Breast epithelium (tissue), 4 donors: ENCODE measurements at places on chromosomes 12 and 14.

- DNase-seq: no peak
Measured at GRCh38 chr12:41190338-41190737, 2.2 kb downstream of the PDZRN4 start.

GRCh38 chr14:20836668-20837338 lies 34.2 kb upstream of the RNASE1 start:
- DNase-seq: no peak

DNA sequence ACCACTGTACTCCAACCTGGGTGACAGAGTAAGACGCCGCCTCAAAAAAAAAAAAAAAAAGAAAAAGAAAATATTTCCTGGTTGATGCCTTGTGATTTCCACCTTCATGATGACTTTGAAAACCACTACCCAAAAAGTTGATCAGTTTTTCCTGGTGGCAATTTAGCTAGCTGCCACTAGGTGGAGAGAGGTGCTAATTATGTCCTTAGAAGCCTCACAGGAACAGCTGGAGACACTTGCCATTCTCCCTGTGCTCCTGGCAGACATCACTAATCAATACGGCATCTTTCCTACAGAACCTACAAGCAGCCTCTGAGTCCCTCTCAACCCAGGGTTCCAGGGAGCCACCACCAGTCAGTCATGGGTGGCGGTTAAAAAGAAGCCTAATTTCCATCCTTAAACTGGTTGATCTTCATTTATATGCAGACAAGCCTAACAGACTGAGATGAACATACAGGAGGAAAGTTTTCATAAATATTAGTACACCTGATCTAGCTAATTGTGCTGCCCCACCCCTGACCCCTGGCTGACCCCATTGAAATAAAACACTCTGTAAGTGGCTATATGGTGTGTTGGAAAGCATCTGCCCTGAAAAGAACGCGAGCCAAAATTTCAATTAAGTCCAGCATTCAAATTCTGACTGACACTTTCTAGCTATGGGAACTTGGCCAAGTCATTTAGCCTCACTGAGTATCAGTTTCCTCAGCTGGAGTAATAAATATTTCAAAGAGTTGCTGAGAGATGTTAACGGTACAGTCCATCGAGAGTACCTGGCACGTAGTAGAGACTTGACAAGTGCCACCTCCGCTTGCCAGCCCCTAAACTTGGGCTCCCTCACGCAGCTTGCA lies 6.2 kb upstream of the OAS1 start:
- DNase-seq: no peak

DNA sequence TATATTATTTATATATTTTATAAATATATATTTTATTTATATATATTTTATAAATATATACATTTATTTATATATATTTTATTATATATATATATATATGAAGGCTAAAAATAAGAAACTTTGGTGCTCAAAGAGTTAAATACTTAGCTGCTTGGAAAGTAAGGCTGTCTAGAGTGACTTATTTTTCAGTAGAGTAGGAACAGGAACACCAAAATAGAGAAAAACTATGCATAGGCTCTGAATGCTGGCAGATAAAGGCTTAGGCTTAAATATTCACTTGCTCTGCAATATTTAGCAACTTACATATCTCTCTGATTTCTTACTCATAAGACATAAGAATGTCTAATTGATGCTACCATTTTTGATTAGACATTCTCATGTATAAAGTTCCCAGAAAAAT lies 991.2 kb downstream of the VRK1 start:
- DNase-seq: no peak

DNA sequence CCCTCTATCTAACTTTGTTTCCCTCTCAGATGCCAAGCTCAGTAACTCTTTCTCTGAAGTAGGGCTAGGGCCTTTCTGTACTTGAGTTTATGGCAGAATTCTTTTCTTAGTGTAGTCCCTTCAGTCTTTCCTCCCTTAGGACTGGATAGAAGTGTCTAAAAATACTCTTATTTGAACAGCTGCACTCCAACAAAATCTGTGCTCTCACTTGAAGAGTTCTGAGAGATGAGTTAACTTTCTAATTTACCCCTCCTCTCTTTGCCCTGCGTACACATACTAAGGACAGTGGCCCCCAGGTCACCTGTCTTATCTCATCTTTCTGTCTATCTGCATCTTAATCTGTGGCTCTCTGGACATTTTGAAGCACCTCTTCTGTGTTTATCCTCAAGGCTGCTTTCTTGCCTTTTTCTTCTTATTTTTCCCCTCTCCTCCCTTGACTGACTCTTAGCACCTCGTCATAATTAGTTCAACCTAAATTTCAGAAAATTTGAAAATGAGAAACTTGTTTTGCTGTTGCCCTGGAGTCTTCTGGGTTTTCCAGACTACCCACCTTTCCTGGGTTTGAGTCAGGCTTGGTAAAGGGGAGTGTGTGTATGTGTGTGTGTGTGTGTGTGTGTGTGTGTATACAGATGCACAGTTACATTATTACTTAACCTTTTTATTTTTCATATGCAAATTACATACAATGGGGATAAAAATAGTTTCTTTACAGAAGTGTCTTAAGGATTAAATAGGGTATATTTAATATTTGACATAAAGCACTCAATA lies 23.9 kb downstream of the NCKAP1L start:
- DNase-seq: no peak

GRCh38 chr12:53651737-53652136 lies 24.1 kb downstream of the ATP5MC2 start:
- DNase-seq: no peak

GRCh38 chr12:106841510-106842302 lies 67.2 kb downstream of the RIC8B start:
- DNase-seq: no peak

DNA sequence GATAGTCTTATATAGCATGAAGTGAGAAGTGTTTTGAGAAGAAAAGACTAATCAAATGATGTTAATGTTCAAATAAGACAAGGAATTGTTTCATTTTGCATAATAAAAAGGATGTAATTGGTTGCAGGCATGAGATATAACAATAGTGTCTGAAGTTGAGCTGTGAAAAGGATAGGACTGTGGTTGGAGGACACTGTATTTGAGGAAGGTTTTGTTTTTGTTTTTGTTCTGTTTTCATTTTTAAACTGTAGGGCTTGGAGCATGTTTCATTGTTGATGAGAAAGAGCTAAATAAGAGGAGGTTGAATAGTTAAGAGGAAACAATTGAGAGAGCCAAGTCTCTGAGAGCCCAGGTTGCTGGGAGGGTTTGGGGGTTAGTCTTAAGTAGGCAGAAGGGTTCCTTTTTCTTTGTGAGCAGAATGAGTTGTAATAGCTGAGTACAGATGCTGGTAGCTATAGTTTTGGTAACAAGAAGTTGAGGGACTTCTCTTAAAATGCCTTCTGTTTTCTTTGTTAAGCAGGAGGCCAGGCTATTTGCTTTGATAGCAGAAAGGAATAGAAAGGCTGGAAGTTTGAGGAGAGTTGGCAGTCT lies 58.4 kb downstream of the CCDC91 start:
- DNase-seq: no peak

DNA sequence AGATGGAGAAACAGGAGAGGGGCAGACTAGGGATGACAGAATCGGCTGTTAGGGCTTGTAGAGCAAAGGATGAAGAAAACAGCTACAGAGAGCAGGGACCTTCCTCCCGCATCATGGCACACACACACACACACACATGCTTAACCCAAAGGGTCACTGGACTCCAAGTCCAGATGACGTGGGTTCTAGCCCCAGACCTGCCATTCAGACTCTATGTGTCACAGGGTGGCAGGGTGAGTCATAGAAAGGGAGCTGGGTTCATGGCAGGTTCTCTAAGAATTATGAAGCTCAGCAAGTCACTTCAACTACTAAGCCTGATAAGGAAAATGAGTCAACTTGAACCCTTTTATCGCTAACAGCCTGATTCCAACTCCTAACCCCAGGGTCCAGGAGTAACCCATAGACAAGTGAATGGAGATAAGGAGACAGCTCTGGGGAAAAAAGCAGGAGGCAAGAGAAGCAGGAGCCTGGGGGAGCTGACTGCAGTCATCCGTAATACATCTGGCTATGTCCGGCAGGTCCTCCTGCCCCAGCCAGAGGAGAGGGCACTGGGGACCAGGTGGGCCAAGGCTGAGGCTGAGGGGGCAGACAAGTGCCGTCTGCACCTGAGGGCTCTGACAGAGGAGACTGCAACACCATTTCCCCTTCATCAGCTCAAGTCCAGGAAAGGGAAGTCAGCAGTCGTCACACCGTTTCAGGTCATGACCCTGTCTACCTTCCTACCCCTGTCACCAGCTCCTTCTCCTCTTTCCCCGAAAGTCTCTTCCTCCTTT lies 3.6 kb upstream of the TNFRSF1A start:
- no peak for DNase-seq

GRCh38 chr12:104687823-104688573 lies 231.2 kb downstream of the CHST11 start:
- no peak for DNase-seq

DNA sequence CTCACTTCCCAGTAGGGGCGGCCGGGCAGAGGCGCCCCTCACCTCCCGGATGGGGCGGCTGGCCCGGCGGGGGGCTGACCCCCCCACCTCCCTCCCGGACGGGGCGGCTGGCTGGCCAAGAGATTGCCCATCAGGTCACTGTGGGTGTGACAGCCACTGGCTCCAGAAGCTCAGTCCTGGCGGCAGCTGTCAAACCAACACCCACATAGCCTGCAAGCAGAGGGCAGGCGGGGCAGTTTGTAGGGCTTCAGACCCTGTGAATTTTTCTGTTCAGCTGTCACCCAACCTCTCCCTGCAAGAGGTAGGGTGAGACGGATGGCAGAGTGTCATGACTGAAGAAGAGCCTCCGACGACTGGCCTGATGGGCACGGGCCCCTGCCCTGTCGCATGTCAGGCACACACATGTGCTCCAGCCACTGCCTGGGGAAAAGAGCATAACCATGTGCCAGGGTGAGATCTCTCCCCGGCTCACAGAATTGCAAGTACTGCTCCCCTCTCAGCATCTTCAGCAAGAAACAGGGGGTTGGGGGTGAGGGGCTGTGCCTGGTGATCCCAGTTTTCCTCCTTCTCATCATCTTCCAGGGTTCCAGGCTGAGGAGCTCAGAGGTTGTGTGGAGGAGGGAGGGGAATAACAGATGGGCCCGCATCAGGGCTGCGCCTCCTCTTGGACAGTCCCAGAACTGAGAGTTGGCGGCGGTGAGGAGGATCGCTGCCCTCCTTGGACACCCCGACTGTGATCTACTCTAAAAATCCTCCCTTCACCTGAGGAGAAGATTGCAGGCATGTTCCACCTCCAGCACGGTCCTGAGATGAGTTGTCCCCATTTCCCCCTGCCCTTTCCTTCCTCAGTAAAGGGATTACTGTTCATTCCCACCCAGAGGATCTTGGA lies 11.2 kb upstream of the PRPH start:
- no peak for DNase-seq

DNA sequence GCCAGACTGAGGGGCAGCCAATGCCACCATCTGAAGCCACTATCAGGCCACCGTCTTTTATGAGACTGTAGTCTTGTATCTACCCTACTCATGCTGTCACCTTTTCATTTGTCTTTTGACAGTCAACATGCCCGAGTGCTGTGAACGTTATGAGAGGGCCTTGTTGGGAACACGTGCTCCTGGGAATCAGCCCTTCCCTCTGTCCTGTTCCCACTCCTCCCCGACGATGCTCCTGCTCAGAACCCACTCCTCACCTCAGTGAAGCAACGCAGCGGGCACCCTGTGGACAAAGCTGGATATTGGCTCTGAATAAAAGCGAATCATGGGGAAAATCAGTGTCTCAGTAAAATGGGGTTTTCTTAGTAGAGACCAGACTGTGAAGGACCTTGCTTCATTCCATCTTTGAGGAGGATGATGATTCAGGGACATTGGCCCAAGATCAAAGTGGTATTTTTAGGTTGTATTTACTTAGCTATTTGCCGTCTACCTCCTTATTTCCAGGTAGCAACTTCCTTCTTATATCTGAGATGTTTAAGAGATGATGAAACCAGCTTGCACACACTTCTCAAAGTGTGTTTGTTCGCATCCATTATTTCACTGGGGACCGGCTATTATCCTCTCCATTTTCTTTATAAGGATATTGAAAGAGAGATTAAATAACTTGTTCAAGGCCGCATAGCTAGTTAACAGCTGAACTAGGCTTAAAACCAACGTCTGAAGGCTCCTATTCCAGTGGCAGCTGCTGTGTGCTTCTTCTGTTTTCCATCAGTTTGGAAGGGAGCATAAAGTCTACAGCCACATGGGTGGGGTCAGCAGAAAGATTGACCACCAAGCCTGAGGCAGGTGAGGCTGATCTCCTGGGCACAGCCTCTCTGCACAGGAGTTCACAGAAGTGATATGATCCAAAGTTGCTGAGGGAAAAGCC lies 43.9 kb upstream of the CTDSP2 start:
- no peak for DNase-seq

- no peak for DNase-seq
Measured at GRCh38 chr14:81331229-81332021, 68.7 kb downstream of the STON2 start.

GRCh38 chr12:131941987-131942341 lies 7.8 kb upstream of the EP400 start:
- no peak for DNase-seq

GRCh38 chr14:104845834-104846441 lies 19.1 kb upstream of the CEP170B start:
- DNase-seq: peak; percentile 6

- no peak for DNase-seq
Measured at GRCh38 chr12:82817368-82817767, 130.7 kb downstream of the TMTC2 start.

GRCh38 chr14:91339671-91340369 lies 77.8 kb downstream of the CCDC88C start:
- no peak for DNase-seq

DNA sequence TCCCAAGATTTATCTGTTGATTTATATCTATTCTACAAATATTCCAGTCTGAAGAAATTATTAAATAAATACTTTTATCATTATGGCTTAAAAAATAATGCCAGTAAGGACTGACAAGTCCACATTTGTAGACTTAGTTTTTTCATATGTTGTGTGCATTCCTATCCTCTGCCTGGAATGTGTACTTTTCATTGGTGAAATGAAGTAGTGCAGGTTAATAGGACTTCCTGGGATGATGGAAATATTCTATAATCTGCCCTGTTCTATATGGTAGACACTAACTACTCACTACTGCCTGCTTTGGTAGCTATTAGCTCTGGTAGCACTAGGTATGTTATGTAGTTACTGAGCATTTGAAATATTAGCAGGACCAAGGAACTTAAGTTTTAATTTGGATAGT lies 86.7 kb downstream of the PCNX1 start:
- no peak for DNase-seq

GRCh38 chr14:99080306-99080705 lies 191.7 kb downstream of the BCL11B start:
- no peak for DNase-seq

DNA sequence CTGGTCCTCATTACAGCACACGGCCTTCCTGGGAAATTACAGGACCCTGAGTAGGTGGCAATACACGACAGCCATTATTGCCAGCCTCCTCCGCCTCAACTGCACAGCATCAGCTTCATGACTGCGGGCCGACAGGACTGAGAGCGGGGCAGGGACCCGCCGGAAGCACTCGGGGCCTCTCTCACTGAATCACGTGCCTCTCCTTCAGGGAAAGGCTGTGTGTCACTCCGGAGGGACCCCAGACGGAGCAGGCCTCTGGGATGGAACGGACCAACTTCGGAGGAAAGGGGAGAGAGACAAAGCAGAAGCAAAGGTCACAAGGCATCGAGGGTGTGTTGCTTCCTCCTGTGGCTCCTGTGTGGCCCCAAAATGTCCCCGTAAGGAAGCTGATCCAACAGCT lies 90.0 kb downstream of the RNF34 start:
- no peak for DNase-seq
